ENCODE measurements at places on chromosomes 1 and 21. TPM values are rescaled to one million over a fixed set of nuclear protein-coding genes. Genes with fewer than 3 reads are reported as not detected.

Gene NCAM2
- 2.5 TPM for total RNA-seq

Gene SERPINC1
- total RNA-seq, result 0.12 TPM

Gene SLC2A1
- 76.0 TPM for total RNA-seq

Gene SPATC1L
- 7.6 TPM for total RNA-seq

Gene RNF2
- total RNA-seq, result 18.6 TPM

Gene LMX1A
- not detected for total RNA-seq

Gene ABCD3
- total RNA-seq, result 44.1 TPM

Gene TEX35
- not detected for total RNA-seq

Gene YBX1
- 820 TPM for total RNA-seq

Gene PLEKHN1
- 0.77 TPM for total RNA-seq

Gene ITLN2
- total RNA-seq, result not detected

Gene PADI1
- under 0.01 TPM for total RNA-seq

Gene PDPN
- 1.5 TPM for total RNA-seq

Gene GDAP2
- total RNA-seq, result 23.0 TPM

Gene TDRD5
- under 0.01 TPM for total RNA-seq

Gene BECN2
- not detected for total RNA-seq

Gene MED8
- total RNA-seq, result 83.1 TPM

Gene FAM72C
- 0.25 TPM for total RNA-seq

Gene CHIA
- not detected for total RNA-seq

Gene DIP2A
- total RNA-seq, result 27.6 TPM

Gene ELAPOR1
- 0.50 TPM for total RNA-seq

Gene CFAP74
- total RNA-seq, result not detected

Gene CHRNB2
- total RNA-seq, result under 0.01 TPM
